ENCODE measurements at places on chromosomes 7 and 10.

- no peak for DNase-seq
Measured at GRCh38 chr10:113953505-113954272, 90.0 kb upstream of the ADRB1 start.

GRCh38 chr7:18471476-18472160 lies 23.9 kb upstream of the HDAC9 start:
- no peak for DNase-seq

- no peak for DNase-seq
Measured at GRCh38 chr7:97174303-97174702, 56.8 kb downstream of the SDHAF3 start.

- DNase-seq: no peak
Measured at GRCh38 chr7:45461026-45461425, 113.1 kb upstream of the ADCY1 start.

GRCh38 chr7:39130274-39130673 lies 152.6 kb downstream of the POU6F2 start:
- DNase-seq: no peak

GRCh38 chr10:128156999-128157755 lies 31.0 kb upstream of the MKI67 start:
- DNase-seq: no peak

DNA sequence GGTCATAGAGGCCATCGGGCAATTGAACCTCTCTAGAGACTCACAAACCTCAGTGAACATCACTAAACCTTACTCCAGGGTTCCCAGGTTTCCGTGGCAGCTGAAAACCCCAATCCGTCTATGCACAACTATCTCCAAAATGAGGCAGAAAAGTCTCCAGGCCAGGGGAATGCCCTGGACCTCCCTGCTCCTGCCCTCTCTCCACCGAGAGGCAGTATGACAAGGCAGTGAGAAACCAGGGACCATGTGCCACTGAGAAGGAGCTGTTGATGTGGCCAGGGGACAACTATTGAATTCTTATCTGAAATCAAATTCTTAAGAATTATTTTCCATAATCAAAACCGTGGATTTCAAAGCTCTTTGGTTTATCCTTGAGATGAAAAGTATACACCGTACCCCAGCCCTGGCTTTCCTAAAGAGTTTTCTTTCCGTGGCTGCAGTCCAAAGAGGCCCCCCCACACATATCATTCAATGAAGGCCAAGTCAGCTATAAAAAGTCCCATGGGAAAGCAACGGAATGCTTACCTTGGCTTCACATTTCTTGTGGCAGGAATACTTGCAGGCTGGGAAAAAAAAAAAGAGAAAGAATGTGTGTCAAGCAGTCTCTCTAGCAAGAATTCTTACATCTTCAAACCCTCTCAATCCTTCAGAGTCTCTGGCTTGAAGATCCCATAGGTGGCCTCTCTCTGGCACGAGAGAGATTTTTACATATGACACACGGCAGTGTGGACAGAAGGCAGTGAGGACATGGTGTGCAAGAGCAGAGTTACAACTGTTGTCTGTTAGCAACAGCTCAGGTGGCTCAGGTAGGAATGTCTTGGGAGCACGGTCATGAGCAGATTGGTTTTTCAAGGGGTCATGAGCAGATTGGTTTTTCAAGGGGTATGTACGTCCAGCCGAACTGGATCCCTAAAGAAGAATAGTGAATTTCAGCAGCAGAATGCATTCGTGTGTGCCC lies 75.2 kb downstream of the TNS3 start:
- DNase-seq: no peak

GRCh38 chr7:7351832-7352231 lies 169.5 kb downstream of the C1GALT1 start:
- DNase-seq: no peak

DNA sequence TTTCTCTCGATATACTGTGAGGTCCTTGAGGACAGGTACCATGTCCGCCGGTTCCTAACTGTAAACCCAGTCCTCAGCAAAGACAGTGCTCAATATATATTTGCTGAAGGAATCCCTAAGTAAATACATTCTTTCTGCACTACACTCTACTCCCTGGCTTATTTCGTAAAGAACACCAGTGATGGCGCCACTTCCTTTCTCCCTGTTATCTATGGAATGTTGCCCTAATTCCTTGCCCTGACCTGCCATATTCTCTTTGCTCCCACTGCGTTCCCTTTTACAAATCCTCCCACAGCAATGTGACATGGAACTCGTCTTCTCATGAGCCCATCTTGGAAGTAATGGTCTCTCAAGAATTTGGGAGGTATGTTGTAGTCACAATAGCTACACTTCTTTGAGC lies 507.4 kb upstream of the COBL start:
- no peak for DNase-seq

DNA sequence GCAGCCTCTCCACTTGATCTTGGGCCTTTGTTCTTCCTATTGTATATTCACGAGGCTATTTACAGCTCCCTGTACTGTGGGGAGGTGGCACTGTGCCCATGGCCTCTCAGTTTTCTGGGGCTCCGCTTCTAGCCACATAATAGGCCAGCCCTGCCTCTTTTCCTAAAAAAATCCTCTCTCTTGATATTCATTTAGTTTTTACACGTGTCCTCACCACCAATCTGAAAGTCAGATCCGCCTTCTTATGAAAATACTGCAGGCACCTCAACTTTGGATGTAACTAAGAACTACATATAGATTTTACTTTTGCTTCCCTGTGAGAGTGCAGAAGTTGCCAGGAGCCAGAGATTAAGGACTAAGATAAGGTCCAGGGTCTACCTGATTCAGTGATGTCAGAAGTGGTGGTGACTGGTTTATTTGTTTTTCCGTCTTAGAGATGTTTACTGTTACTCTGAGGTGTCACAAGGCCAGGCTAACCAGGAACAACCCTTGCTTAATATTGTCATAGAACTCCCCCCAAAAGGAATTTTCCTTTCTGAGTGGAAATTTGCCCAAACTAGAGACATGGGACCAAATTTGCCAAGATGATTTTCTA lies 7.8 kb downstream of the BAMBI start:
- no peak for DNase-seq

DNA sequence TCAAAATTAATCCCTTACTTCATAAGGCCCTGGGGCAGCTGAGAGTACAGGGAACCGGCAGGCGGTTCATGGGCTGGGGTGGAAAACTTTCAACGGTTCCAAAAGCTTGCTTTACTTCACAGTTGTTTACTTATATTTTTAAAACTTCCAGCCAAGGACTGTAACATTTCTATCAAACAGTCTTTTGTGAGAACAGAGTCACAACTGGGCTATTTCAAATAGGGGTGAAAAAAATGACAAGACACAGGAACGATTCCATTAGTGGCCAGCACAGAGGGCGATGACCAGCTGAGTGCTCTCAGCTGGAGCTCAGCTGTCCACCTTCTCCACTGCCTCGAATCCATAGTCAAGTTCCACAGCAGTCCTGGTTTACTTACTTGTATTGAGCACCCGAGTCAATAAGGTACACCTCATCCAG lies 48.2 kb downstream of the XPNPEP1 start:
- DNase-seq: no peak

- no peak for DNase-seq
Measured at GRCh38 chr10:96681524-96681923, 38.8 kb downstream of the PIK3AP1 start.

DNA sequence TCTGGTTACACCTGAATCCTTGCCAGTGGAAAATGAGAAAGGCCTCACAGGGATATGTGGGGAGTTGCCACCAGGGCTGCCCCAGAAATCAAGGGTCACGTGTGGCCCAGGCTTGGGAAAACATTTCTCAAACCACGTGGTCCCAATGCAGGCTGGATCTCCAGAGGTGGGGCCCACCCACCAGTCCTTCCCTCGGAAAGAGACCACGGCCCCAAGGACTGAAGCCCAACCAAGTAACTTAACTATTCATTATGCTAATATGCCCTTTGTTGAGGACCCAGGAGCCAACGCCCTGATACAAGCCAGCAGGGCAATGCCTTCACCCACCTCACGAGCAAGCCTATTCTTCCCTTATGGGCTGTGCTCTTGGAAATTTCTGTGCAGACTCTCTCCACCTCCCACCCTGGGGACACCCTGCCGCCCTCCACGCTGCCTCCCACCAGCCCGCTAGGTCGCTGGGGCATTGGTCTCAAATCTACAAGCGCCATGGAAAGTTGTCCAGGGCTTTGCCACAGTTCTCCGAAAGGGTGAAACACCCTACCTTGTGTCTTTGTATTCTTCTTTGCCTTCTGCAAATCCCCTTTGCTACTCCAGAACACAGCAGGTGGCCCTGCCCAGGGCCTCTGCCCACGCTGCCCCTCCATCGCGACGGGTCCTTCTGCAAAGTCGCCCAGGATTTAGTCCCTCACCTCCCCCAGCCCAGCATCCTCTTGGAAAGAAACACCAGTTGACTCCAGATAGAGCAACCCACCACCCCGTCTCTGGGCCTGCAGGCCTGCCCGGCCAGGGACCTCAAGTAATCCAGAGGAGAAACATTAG lies 8.8 kb downstream of the TNS3 start:
- no peak for DNase-seq

DNA sequence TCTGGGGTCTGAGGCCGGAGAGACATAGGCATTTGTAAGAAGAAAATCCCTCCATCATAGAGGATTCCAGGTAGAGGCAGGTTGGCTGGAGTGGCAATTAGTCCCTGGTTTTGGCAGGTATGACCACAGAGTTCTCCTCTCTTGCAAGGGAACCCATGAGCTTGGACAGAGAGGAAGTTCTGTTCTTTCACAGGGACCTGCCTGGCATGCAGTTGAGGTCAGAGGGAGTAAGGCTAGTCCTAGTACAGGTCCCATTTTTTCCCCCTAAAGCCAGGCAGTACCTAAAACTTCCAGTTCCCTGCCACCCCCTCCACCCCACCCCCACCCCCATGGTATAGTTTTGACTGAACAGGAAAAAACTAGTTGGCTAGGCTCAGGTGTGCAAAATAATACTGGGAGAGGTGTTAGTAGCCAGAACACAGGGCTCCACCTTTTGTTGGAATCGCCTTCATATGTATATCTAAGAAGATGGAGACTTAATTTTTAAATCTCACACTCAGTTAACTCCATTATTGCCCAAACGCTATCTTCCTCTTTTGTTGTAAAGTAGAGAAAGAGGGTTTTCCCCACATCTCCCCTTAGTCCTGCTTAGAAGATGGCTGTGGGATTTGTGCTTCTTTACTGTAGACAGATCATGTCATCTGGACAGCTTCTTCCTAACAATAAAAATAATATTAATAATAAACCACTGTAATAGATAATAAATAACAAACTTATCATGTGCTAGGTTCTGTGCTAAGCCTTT lies 188.1 kb downstream of the TCF7L2 start:
- no peak for DNase-seq

- no peak for DNase-seq
Measured at GRCh38 chr10:16644146-16644545, 122.5 kb upstream of the C1QL3 start.

- DNase-seq: no peak
Measured at GRCh38 chr7:55255496-55256445, 109.4 kb upstream of the LANCL2 start.

DNA sequence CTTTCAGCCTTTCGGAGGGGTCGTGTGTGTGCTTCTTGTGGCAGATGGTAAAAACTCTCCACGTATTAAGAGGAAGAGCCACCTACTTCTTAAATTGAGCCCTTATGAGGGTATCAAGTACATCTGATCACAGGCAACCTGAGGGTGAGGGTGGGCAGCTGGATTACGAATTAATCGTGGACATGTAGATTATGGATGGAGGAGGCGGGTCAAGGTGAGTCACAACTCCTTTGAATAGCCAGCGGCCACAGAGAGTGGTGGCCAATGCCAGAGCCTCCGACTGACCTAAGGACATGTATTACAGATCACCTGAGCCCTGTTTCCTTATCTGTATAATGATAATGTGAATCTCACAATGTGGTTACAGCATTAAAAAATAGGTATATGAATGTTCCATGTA lies 1083.9 kb downstream of the SORCS3 start:
- no peak for DNase-seq

DNA sequence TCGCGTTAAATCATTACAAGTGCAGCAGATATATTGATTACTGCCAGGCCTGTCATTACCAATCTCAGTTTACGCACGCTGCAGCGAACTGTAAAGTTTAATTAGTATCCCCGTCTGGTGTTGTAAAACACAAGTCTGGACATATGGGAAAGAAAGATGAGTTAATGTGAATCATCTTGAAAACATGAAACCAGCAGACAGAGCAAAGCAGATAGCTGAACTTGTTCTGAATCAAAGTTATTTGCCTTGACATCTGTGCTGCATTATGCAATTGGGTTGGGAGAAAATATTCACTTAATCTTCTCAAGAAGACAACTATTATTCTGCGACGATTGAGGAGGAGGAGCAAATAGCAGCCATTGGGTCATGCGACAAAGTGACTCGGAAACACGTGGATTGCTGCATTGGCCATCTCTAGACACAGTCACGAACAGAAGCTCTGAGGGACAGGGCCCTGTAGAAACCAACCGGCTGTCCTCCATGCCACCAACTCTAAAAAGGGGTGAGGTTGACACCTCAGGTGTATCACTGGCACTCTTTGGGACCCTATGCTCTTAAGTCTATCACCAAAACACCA lies 156.3 kb upstream of the C7orf33 start:
- DNase-seq: no peak

- peak; percentile 39 for DNase-seq
Measured at GRCh38 chr10:12707461-12708185, 293.9 kb downstream of the CCDC3 start.

DNA sequence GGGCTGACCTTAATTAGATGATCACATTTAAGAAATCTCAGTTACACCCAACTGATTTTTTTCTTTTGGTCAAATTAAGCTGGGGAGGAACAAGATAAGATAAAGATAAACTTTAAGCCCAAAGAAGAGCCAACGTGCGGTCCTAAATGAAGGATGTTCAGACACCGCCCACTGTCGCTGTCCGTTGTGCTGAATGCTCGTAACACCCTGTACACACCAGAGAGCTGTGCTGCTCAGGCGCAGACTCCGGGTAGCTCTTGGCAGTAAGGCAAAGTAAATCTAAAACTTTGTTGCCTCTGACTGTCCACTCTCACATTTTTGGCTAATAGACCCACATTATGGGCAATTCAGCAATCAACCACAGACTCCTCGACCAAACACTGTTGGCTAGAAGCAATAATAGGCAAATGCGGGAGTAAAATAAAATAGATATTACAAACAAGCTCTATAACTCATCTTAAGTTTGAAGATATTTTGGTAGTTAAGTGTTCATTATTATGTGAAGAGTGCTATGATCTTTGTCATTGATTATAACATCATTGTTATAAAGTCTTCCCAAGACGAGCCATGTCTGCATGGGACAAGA lies 57.1 kb downstream of the PLPP4 start:
- peak; percentile 8 for DNase-seq

DNA sequence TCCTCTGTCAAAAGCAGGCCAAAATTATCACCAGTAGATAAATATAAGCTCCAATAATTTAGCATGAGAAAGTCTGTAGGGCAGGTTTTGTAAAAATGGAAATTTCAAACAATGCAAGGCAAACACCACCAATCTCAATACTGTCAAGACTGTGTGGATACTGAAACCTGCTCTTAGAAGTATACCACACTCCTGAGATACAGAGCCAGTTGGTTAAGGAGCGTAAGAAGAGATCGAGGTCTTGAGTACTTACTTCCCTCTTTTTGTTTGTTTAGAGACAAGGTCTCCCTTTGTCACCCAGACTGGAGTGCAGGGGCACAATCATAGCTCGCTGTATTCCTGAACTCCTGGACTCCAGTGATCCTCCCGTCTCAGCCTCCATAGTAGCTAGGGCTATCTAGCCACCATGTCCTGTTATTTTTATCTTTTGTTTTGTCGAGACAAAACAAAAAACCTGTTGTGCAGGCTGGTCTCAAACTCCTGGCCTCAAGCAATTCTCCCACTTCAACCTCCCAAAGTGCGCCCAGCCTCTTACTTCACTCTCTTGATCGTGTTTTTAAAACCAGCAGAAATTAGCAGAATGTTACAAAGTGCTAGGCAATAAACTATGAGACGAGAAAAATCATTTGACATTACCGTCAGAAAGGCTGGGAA lies 205.7 kb downstream of the PARD3 start:
- no peak for DNase-seq

- DNase-seq: peak; percentile 56
Measured at GRCh38 chr7:2688409-2689342, 674 bp downstream of the AMZ1 start.

Data from right kidney (tissue), 9 donors.